ENCODE measurements at places on chromosomes 7 and 10. TPM values are rescaled to one million over a fixed set of nuclear protein-coding genes. Genes with fewer than 3 reads are reported as not detected.

The PON1 gene
- total RNA-seq, result 0.90 TPM

The ANXA11 gene
- total RNA-seq, result 64.0 TPM

DNA sequence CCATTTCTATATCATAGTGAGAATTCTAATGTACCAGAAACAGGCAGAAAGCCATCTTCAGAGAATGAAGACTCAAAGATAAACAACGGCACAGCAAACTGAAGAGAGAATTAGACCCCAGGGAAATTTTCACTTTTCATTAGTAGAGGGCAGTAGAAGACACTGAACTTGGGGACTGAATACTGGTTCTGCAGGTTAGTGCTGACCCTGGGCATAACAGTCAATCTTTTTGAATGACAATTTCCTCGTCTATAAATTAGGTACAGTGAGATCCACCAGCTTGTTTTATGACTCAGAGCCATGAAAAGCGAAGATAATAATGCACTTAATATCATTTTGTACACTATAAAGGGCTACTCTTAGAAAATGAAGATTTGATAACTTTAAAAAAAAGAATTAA lies 13.7 kb downstream of the FKBP14 start:
- H3K27me3 ChIP-seq, result no peaks in the 10 kb centered on the region
- H3K36me3 ChIP-seq, result peaks cover 13% of the 10 kb centered on the region
- H3K4me1 ChIP-seq, result no peaks in the 10 kb centered on the region
- no peak for DNase-seq
- no peak overlapping the region for H3K4me3 ChIP-seq

DNA sequence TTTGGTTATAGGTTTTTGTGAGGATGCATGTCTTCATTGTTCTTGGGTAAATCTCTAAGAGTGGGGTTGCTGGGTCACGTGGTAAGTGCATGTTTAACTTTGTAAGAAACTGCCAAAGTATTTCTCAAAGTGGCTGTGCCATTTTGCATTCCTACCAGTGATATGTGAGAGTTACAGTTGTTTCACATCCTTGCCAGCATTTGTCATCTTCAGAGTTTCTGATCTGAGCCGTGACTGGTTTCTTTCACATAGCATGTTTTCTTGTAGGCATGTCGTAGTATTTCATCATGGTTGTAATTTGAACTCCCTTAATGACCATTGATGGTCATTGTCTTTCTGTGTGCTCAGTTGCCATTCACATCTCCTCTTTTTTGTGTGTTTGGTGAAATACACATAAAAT lies 286.0 kb downstream of the RNLS start:
- H3K4me1 ChIP-seq, result no peaks in the 10 kb centered on the region
- DNase-seq, result no peak
- H3K27ac ChIP-seq, result no peak overlapping the region
- H3K36me3 ChIP-seq, result no peaks in the 10 kb centered on the region
- no peaks in the 10 kb centered on the region for H3K27me3 ChIP-seq

The CD36 gene
- 0.28 TPM for total RNA-seq

The DRGX gene
- not detected for total RNA-seq

DNA sequence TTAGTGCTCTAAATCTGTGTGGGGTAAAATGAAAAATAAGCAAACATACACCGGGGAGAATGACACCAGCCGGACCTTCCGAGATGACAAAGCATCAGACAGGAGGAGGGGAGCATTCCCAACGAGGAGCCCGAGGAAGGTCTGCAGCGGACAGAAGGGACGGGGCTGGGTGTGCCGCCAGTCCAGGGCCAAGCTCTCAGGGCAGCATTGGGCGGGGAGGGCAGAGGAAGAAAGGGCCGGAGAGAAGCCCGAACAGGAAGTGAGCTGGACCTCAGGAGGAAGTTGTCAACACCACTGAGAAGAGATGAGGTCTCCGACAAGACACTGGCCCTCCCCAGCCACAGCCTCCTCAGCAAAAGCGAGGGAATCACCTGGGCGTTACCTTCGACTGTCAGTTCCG lies 182.6 kb upstream of the RNF32 start:
- no peak overlapping the region for H3K4me3 ChIP-seq
- no peaks in the 10 kb centered on the region for H3K27me3 ChIP-seq
- no peak for DNase-seq
- H3K4me1 ChIP-seq, result no peaks in the 10 kb centered on the region
- H3K27ac ChIP-seq, result no peak overlapping the region

Measured in H9 (cell line).